IPS DF 19.7 (cell line): ENCODE measurements at places on chromosomes 7 and 10.

GRCh38 chr7:20331910-20332813 is 1.5 kb downstream of the ITGB8 start:
- DNase-seq: no peak

- no peak for DNase-seq
Observed at GRCh38 chr10:48838834-48839233, 100.8 kb downstream of the LRRC18 start.

GRCh38 chr10:87615856-87616255 is 43.8 kb upstream of the PAPSS2 start:
- DNase-seq: no peak

DNA sequence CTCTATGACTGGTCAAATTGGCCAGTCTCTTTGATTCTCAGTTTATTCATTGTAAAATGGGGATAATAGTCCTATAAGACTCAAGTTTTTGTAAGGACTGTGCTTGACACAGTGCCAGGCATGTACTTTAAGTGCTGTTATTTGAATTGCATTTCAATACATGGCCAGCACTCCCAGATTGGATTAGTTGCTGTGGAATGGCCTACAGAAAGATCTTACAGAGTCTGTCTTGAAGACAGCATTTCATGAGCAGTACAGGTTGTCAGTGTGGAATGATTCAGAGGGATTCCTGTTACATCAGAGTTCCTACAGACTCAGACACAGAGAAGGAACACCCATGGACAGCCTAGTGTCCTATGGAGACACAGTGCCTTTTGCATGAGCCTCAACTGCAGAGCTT is 238.1 kb upstream of the BMPER start:
- DNase-seq: no peak

DNA sequence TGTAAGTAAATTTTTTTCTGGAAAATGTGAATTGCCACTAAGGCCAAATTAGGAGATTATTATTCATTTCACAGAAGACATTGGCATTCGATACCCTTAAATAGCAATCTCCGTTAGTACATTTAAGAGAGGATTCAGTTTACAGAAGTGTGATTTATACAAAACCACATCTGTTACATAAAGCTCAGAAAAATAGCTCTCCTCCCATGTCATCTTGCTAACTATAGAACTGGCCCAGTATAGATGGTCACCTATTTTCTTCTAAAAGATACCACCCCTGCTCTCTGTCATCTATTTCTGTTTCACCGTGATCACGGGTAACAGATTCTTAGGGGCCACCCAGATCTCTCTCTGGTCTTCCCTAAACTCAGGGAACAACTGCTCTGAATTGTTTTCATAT is 119.1 kb downstream of the HIP1 start:
- no peak for DNase-seq

- DNase-seq: no peak
Observed at GRCh38 chr10:102010961-102011360, 45.0 kb downstream of the ARMH3 start.

DNA sequence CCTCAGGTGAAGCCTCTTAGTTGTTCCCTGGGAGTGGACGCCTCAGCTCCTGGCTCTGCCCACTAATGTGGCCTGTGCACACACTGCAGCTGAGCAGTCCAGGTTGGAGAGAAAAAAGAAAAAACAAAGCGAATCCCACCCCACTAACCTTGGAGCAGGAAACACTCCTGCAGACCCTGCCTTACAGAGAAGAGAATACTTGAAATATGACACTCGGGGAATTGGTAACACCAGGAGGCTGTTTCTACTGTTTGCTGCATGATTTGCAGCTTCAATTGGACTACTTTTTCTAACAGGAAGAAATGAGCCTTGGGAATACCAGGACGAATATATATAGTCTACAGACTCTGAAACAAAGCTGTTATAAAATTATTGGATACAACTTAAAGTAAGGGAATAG is 22.2 kb downstream of the CDHR3 start:
- no peak for DNase-seq

DNA sequence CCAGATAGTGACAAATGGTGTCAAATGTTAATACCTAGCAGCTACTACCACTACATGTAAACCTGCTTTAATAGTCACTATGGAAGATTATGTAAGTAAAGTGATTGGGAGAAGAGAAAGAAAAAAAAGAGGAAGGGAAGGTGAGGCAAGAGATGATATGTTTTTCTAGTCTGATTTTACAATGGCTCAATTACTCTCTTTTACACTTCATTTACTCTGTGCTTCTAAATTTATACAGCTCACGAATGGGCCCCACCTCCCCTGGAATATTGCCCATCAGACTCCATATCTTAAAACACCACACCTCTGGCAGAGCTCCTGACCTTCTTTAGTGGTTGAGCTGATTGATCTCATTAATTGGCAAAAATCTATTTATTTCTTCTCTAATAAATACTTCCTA is 28.0 kb upstream of the IKZF1 start:
- DNase-seq: no peak

GRCh38 chr10:126110489-126111180 is 214.3 kb downstream of the FANK1 start:
- DNase-seq: no peak

DNA sequence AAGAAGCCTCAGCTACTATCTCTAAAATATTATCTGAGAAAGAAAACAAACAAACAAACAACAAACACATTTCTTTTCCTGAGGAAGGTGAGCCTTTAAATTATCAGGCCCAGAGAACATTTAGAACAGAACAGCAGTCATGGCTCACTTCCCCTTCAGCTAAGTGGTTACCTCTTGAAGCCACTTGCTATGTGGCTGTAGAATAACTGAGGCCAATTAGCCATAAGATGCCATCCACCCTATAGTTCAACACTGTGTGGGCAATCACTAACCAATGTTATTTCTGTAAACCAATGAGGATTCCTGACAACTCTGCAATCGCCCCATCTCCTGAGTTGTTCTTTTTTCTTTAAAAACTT is 3.7 kb upstream of the UPP1 start:
- DNase-seq: no peak

DNA sequence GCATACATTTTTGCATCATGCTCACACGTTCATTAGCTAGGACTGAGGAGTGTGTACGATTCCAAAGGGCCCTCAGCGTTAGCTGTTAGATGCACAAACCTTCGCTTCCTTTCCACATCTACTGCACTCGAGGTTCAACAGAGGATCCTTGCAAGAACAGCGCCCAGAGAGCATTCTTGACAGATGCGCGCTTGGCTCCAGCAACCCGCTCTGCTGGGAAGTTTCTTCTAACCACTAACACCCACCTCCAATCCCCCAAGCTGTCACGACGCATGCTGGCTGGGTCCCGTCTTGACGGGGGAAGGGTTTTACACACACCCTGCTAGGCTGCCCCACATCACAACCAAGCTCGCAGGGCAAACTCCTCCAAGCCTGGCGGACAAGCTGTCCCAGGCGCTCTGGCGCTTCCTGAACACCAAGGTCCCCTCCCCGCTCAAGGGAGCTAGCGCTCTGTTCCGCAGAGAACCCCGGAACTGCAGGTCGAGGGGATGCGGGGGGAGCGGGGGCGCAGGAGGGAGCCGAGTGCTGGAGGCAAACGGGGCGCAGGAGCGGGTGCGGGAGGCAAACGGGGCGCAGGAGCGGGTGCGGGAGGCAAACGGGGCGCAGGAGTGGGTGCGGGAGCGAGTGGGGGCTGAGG is 653 bp upstream of the ADRB1 start:
- no peak for DNase-seq

DNA sequence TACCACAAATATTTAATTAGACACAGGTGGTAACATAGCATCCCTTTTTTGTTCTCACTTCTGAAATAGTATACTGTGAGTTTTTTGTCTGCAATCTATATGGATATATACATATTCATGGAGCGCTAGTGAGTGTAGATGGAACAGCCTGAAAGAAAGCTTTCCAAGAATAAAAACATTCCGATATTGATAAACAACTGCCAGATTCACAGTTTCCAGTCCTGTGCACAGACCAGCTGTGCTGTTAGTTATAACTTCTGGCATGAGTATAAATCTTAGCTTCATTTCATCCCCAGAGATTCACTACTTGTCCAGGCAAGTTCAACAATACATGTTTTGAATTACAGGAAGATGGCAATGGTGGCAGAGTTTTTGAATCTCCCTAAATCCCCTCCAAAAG is 467.1 kb upstream of the STEAP1 start:
- DNase-seq: no peak

- DNase-seq: no peak
Observed at GRCh38 chr7:1844336-1844950, 174.4 kb downstream of the ELFN1 start.

DNA sequence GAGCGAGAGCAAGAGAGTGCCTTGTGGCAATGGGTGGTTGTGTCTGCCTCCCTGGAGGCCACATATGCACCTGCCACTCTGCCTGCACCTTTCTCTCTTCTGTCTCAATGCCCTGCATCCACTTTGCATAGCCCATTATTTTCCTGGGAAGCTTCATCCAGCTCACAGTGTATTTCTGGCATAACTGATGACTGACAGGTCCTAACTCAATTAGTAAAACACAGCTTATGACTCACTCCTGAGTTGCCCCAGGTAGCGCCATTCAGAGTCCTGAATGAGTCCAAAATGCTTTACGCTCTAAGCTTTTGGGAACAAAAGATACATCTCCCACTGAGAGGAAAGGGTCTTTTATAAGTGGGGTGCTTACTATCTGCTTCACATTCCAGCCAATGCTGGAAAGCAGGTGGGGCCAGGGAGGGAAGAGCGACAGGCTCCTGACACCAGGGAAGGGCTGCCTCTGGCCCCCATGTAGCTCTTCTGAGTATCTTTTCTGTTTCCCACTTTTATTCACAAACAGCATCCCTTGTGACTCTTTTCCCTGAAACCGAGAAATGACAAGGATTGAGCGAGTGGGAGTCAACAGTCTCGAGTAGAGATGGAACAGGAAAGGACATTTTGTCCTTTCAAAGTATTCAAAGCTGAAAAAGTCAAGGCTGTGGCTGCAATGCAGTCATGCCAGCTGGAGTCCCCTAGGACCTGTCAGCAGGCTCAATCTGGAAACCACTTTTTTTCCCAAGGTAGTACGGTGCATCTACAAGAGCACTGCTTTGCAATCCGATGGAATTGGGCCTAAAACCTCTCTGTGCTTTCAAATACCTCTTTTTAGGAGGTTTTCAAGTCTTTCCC is 479.3 kb upstream of the PODXL start:
- no peak for DNase-seq

- DNase-seq: no peak
Observed at GRCh38 chr10:104127411-104127810, 5.4 kb downstream of the SFR1 start.

- no peak for DNase-seq
Observed at GRCh38 chr7:116715077-116715476, 43.1 kb downstream of the MET start.

DNA sequence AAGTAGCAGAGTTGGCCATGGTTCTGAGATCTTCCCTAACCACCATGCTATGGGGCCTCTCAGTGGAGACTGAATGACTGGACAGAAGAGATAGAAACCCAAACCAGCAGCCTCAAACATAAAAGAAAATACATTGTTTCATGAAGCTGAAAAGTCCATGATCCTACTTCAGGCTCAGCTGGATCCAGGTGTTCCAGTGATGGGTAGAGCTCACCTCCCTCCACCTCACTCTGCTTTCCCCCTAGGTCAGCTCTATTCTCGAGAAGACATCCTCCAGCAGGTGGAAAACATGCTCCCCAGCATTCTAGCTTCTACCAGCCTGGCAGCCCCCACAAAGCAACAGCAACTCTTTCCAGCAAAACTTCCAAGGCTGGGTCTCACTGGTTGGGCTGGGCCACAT is 132.1 kb downstream of the OAT start:
- DNase-seq: no peak

- no peak for DNase-seq
Observed at GRCh38 chr10:89360157-89360556, 17.7 kb upstream of the IFIT1B start.

- no peak for DNase-seq
Observed at GRCh38 chr10:126898460-126898859, 6.8 kb upstream of the DOCK1 start.

GRCh38 chr10:92702301-92702916 is 12.7 kb downstream of the HHEX start:
- DNase-seq: no peak
